Central memory CD8-positive, alpha-beta T cell (primary cell): ENCODE measurements at places on chromosomes 13 and 19.
A peak's percentile ranks its signal among the peaks of the same experiment; 100 is the strongest.

- H3K4me1 ChIP-seq, result peaks cover 8% of the 10 kb centered on the region
- H3K36me3 ChIP-seq, result no peaks in the 10 kb centered on the region
- no peak overlapping the region for H3K27ac ChIP-seq
- no peak for DNase-seq
Measured at GRCh38 chr19:18333680-18334079, 6.7 kb upstream of the PGPEP1 start.

- H3K27me3 ChIP-seq, result no peaks in the 10 kb centered on the region
- no peak overlapping the region for H3K27ac ChIP-seq
- no peak for DNase-seq
- H3K36me3 ChIP-seq, result no peaks in the 10 kb centered on the region
Measured at GRCh38 chr13:85638815-85639393, 160.3 kb downstream of the SLITRK6 start.

DNA sequence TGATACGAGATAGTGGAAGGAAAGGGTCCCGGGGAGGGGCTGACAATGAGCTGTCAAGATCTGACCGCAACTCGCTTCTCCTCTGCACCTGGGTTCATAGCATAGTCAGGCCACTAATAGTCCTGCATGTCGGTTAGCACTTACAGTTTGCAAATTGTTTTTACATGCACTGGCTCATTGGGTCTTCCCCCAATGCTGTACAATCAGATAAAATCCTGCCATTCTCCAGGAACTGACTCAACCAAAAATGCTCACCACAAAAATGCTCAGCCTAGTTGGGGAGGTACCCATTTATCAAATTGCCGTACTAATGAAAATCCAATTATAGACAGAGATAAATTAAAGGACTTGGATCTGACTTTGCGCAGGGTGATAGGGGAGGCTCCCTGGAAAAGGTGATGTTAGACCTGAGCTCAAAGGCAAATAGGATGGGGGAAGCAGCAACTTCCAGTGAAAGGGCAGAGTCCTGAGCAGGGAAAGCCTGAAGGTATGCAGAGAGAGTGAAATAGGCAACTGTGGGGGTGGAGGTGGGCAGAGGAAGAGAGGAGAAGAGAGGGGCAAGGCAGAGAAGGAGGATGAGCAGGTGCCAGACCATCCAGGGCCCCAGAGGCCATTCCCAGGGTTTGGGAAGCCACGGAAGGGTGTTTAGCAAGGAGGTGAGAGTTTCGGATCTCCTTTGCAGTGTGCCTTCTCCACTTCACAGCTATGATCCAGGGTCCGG lies 326.1 kb upstream of the TSHZ3 start:
- H3K36me3 ChIP-seq, result no peaks in the 10 kb centered on the region
- H3K4me3 ChIP-seq, result no peak overlapping the region
- DNase-seq, result no peak

DNA sequence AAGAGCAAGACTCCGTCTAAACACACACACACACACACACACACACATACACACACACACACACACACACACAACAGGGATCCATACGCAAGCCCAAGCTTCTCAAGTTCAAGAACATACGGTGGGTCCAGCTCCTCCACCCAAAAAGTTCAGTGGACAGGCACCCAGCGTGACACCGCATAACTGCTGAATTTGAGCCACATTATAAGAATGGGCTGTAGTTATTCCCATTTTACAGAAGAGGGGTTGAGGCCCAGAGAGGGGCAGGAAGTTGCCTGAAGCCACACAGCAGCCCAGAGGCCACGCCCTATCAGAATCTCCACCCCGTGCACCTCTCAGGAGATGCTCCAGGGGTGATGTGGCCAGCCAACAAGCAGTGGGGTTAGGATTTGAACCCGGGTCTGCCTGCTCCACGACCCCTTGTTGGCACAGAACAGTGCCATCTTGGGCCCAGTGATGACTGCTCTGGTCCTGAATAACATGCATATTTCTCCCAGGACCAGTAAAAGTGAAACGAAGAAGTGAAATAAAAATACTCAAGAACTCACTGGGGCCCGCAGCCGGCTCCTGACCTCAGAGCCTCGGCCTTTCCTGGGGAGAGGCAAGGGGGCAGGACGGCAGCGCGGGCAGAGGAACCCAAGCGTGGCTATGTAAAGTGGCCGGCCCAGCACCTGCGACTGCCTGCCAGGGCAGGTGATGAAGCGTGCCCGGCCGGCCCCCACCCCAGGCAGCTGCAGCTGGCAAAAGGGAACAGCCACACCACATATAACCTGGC lies 61.9 kb downstream of the AP1M1 start:
- H3K4me1 ChIP-seq, result peaks cover 50% of the 10 kb centered on the region
- peak overlapping the region; percentile 71 for H3K27ac ChIP-seq
- H3K4me3 ChIP-seq, result no peak overlapping the region
- no peaks in the 10 kb centered on the region for H3K27me3 ChIP-seq
- peaks cover 10% of the 10 kb centered on the region for H3K36me3 ChIP-seq

DNA sequence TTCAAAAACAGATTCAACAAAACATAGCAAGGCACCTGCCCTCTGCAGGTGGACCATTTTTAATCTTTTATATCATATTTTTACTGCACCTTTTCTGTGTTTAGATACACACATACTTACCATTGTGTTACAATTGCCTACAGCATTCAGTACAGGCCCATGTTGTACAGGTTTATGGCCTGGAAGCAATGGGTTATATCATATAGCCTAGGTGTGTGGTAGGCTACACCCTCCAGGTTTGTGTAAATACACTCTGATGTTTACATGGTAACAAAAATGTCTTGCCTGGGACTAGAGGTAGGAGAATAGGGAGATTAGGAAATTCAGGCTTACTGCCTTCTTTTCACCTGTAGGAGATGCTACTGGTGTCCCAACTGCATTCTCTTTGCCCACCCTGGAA lies 8.2 kb upstream of the UBAC2 start:
- no peak overlapping the region for H3K4me3 ChIP-seq
- H3K27ac ChIP-seq, result no peak overlapping the region
- H3K4me1 ChIP-seq, result peaks cover 5% of the 10 kb centered on the region
- no peak for DNase-seq
- no peaks in the 10 kb centered on the region for H3K27me3 ChIP-seq
- peaks cover 1% of the 10 kb centered on the region for H3K36me3 ChIP-seq

GRCh38 chr19:50729894-50730293 lies 6.7 kb downstream of the CLEC11A start:
- peaks cover 5% of the 10 kb centered on the region for H3K4me1 ChIP-seq
- H3K27ac ChIP-seq, result no peak overlapping the region
- DNase-seq, result no peak
- H3K4me3 ChIP-seq, result no peak overlapping the region
- H3K36me3 ChIP-seq, result peaks cover 2% of the 10 kb centered on the region

- no peak for DNase-seq
- H3K4me1 ChIP-seq, result no peaks in the 10 kb centered on the region
- H3K27me3 ChIP-seq, result peaks cover 39% of the 10 kb centered on the region
- no peak overlapping the region for H3K27ac ChIP-seq
- peaks cover 4% of the 10 kb centered on the region for H3K36me3 ChIP-seq
Measured at GRCh38 chr19:7211191-7211951, 82.8 kb downstream of the INSR start.

DNA sequence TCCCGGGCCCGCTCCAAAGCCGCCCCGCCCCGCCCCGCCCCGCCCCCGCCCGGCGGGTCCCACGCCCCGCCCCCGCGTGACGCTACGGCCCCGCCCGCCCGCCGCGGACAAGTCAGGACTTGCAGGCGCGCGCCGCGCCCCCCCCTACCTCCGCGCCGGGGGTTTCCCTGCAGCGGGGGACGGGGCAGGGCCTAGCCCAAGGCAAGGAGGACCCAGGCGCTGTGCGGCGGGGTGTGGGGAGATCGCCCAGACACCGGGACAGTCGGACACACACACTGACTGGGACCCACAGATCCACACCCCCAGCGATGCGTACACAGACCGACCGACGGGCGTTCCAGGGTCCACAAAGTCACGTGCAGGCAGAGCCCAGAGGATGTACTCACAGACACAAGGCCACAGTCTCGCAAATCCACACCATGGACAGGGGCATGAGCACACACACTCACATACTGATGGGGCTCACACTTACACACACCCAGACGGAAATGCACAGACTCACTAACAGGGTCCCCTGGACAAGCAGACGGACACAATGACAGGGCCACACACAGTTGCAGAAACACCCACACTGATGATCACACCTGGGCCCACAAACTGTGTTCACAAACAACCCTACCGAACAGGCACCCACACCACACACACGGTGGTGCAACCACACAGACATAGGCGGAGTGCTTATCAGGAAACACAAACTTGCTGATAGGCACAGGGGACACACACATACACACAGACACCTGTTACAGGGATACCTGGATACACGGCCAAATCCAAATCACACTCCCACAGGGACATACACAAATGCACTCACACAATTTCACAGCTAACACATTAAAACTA lies 436 bp upstream of the BBC3 start:
- peak; percentile 76 for DNase-seq
- peak overlapping the region; percentile 70 for H3K4me3 ChIP-seq
- peaks cover 24% of the 10 kb centered on the region for H3K36me3 ChIP-seq
- peak overlapping the region; percentile 83 for H3K27ac ChIP-seq
- H3K4me1 ChIP-seq, result peaks cover 18% of the 10 kb centered on the region
- no peaks in the 10 kb centered on the region for H3K27me3 ChIP-seq

GRCh38 chr19:10378124-10378523 lies 2.2 kb downstream of the TYK2 start:
- no peak for DNase-seq
- H3K4me3 ChIP-seq, result no peak overlapping the region
- H3K27me3 ChIP-seq, result no peaks in the 10 kb centered on the region

DNA sequence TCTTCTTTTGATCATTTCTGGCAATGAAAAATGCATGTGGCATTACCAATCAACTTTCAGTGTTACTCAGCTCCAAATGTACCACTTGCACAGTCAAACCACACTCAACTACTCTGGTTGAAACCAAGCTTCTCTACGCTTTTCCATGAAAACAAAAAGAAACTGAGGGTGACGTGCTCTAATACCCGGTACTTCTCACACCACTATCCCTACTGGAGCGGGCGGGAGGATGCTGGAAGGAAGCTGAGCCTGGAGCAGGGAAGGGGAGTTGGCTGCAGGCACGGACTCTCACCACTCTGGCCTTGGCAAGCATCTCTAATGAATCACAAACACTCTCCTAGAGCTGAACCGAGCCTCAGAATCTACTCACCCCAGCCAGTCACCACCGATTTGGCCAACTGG lies 48.2 kb downstream of the STK24 start:
- H3K4me1 ChIP-seq, result peaks cover 86% of the 10 kb centered on the region
- peaks cover 10% of the 10 kb centered on the region for H3K36me3 ChIP-seq
- H3K27me3 ChIP-seq, result no peaks in the 10 kb centered on the region
- H3K4me3 ChIP-seq, result peak overlapping the region; percentile 56
- peak overlapping the region; percentile 13 for H3K27ac ChIP-seq
